ENCODE measurements at places on chromosomes 6 and 20.

- DNase-seq = peak; percentile 30
These were observed 470.2 kb upstream of the BTBD3 start for GRCh38 chr20:11447371-11448100.

DNA sequence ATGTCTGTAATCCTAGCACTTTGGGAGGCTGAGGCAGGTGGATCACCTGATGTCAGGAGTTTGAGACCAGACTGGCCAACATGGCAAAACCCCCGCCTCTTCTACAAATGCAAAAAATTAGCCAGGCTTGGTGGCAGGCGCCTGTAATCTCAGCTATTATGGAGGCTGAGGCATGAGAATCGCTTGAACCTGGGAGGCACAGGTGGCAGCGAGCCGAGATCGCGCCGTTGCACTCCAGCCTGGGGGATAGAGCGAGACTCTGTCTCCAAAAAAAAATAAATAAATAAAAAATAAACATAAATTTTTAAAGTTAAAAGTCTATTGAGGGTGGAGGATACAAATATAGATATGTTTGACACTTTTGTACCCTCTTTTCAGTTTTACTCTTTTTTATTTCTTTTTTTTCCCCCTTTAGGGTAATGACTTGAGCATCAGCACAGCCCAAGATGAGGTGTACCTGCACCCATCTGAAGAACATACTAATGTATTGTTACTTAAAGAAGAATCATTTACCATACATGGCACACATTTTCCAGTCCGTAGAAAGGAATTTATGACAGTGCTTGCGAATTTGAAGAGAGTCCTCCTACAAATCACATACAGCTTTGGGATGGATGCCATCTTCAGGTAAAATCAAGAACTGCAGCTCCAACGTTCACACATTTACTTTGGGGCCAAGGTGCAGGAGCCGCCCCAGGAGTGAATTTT lies 368.9 kb downstream of the LAMA2 start:
- DNase-seq = peak; percentile 29

- DNase-seq = no peak
These were observed 73.5 kb downstream of the BFSP1 start for GRCh38 chr20:17457588-17458190.

GRCh38 chr6:10720265-10720959 lies 2.5 kb upstream of the TMEM14C start:
- no peak for DNase-seq

DNA sequence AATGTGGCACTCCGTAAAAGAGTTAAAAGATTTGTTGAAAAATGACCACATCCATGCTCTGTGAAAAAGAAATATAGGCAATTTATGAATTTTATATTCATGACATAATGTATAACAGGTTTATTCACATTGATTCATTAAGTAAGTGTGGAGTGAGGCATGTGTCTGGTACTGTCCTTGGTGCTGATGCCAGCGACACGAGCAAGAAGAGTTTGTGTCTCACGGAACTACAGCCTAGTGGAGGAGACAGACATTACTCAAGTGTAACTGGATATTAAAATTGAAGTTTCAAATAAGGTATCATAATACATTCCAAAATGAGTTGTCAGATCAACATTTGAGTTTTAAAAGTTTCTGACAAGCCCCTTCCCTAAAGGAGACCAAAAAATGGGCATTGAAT lies 158.2 kb upstream of the PRND start:
- peak; percentile 36 for DNase-seq

DNA sequence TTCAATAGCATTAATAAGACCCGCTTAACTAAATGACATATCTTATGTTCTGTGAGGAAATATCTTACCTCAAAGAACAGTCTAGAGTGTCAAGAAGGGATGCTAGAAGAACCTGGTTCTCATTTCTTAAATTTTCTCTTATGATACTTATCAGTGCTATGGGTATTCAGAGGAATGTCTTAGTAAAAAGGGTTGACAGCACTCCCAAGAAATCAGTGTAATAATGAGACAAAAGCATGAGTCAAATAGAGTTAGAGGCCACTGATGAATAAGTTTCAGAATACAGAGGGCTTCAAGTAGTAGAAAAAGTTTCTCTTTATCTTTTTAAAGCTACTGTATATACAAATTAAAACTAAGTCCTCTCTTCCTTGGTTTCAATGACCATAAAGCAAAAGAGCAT lies 242.8 kb downstream of the GJA1 start:
- DNase-seq = no peak

GRCh38 chr6:84282550-84282949 lies 55.1 kb upstream of the CEP162 start:
- DNase-seq = peak; percentile 11

- DNase-seq = no peak
These were observed 64.4 kb upstream of the BMP2 start for GRCh38 chr20:6703047-6703446.

GRCh38 chr6:149935246-149935645 lies 6.6 kb upstream of the ULBP2 start:
- no peak for DNase-seq

DNA sequence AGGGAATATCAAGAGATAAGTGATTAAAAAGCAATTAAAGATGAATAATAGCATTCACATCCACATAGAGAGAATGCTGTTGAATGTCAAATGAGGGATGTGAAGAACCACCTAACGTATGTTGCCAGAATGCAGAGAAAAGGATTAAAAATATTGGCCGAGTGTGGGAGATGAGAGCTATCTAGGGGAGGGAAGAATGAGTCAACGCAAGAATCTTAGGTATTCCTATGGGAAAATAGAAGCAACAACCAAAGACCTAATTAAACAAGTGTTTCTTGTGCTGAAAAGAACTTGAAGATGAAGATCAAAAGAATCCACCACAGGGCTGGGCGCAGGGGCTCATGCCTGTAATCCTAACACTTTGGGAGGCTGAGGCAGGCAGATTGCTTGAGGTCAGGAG lies 12.2 kb upstream of the RSPH3 start:
- no peak for DNase-seq

- DNase-seq = no peak
These were observed 11.5 kb downstream of the PRDM1 start for GRCh38 chr6:106097411-106098231.

GRCh38 chr6:119890470-119890869 lies 540.9 kb upstream of the MAN1A1 start:
- DNase-seq = no peak

DNA sequence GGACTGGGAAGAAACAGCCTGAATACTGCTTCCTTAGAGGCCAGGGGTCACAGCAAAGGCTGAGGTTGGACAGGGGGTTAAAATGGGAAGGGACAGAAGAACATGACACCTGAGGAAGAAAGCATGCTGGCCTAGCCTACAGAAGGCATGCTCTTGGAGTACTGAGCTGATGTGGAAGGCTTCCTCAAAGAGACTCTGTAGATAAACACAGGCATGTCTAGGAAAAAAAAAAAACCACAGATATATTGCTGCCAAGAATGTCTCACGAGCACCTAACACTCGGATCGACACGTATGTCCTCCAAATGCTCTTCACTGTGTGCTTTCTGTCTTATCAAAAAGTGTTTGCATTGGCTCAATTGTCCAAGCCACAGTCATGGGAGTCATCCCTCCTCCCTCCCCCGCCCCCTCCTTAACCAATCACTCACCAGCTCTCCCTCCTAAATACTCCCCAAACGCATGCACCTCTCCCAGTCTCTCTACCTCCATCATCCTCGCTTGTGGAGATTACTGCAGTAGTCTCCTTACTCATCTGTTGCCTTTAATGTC lies 101.1 kb upstream of the LRFN2 start:
- DNase-seq = no peak

- DNase-seq = no peak
These were observed 5.7 kb upstream of the OSTM1 start for GRCh38 chr6:108080010-108080780.

DNA sequence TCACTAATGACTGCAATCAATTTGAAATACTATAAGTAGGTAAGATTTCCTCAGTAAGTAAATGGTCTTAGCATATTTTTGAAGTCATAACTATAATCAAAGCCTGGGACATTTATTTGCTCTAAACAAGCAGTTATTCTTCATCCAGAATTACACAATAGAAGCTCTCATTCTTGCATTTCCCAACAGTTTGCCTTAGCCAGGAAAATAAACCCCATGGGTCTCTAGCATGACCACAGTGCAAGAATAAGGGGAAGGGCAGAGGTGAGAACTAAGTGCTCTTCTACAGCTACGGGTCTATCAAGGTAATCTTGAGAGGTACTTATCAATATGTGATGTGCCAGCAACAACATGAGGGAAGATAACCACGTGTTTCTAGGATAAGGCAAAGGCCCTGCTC lies 14.1 kb upstream of the HLA-C start:
- DNase-seq = no peak

GRCh38 chr20:23125159-23125558 lies 39.0 kb upstream of the CD93 start:
- DNase-seq = no peak

DNA sequence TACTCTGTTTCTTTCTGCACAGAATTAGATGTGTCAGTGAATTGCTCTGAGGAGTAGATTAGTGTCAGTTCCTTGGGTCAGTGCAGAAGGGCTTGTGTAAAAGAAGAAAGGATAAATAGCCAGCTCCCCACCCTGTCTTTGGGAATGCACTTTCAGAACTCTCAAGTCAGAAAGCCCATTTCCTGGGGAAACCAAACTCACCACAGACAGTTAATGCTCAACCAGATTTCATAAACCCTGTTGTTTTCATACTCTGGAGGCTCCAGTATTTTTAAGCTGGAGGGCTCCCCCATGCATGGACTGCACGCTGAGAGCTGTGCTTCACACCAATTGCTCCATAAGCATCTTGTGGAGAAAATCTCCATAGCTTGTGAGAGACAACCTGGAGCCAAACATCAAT lies 449.7 kb downstream of the CDH26 start:
- no peak for DNase-seq

GRCh38 chr6:42387336-42387735 lies 64.4 kb downstream of the TRERF1 start:
- DNase-seq = no peak

Data from pulmonary artery endothelial cell (primary cell).